ENCODE measurements at places on chromosomes 6 and 20.

DNA sequence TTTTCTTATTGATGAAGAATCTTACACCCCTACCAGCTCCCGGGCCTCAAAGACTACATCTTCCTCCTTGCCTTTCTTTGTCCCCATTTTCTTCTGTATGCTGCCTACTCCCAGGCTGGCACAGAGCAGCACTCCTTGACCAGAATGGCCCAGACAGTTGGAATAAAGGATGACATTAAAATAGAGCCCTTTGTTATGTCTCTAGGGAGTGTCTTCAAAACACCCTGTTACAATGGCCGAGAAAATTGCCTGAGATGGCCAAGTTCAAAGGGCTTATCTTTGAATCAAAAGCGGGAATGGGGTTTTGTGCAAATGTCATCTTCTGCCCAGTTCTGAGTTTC, 79.0 kb upstream of the TBC1D7 start:
- DNase-seq: no peak

- DNase-seq: no peak
These were observed 46.6 kb downstream of the PRSS35 start for GRCh38 chr6:83558975-83559374.

GRCh38 chr6:150079604-150080003, 10.7 kb upstream of the ULBP3 start:
- no peak for DNase-seq

GRCh38 chr6:34146021-34146782, at the start of gene GRM4:
Gene GRM4 (minus strand): TSS chr6:34146087. CDS start chr6:34133496, 12,591 bp downstream.
- DNase-seq: no peak

GRCh38 chr6:33199687-33200218, 712 bp downstream of the RXRB start:
- DNase-seq: no peak

DNA sequence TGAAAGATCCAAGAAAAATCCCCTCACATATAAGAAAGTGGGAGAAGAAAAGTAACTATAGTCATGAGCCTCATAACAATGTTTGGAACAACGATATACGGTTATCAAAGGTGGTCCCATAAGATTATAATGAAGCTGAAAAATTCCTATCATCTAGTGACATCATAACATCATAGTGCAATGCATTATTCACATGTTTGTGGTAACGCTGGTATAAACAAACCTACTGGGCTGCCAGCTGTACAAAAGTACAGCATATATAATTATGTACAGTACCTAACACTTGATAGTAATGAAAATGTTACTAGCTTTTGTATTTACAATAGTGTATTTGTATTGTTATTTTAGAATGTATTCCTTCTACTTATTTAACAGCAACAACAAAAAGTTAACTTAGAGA, 240.7 kb downstream of the RNGTT start:
- DNase-seq: no peak

DNA sequence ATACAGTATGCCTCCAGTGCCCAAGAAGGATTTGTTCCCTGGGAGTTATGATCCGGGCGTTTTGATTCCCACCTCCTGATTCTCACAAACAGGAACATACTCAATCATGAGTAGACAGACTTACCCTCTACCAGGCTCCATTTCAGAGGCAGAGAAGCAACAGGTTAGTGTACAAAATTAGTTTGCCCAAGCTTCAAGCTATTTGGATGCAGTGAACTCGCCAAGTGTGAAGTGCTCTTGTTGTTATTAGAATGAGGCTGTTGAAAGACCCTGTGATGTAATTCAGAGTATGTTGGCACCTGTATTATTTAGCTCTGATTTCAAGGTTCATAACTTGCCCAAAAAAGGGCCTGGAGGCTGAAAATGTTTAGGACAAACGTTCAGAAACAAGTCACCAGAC, 247.0 kb downstream of the PHACTR1 start:
- no peak for DNase-seq

GRCh38 chr20:11522366-11522741, 395.3 kb upstream of the BTBD3 start:
- no peak for DNase-seq

DNA sequence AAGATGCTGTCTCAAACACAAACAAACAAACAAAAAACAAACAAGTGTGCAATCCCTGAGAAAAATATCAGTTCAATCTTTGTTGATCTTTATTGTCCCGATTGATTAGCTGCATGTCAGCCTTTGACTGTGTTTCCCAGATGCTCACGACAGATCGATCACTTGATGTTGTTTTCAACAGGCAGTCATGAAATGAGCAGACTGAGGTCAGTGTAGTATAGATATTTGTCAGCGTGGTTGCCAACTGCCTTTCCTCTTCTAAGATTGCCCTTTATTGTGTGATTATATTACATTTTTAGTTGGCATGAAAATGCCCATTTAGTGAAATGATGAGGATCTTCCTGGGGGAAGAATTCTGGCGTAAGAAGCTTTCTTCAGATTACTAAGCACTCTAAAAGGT, 25.6 kb downstream of the UTRN start:
- DNase-seq: no peak

GRCh38 chr6:4727671-4728435, 48.4 kb upstream of the CDYL start:
- no peak for DNase-seq
